Stimulated activated CD4-positive, alpha-beta T cell treated with anti-CD3 and anti-CD28 coated beads, Interleukin-12 subunit alpha, Interleukin-12 subunit beta, amount 100 ng/mL, for 4 hours (primary cell): ENCODE measurements at places on chromosomes 4 and X.

GRCh38 chrX:68685685-68686084 is 38.2 kb downstream of the STARD8 start:
- no peak for DNase-seq

DNA sequence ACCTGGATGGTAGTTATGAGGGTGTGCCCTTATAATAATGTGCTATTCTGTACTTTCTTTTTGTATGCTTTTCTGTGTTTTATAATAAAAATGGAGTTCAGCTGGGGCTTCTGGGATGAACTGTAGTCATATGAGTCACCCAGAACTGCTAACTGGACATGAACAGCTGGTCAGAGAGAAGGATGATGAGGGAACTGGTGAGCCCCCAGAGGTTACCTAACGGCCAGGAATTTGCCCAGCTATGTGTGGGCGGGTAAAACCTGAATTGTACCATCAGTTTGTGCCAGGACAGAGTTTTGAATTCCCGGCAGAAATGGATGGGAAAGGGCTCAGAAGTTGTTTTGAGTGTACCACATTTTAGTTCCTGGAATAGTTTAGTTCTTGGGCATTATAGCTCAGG is 138.0 kb upstream of the USP9X start:
- no peak for DNase-seq

DNA sequence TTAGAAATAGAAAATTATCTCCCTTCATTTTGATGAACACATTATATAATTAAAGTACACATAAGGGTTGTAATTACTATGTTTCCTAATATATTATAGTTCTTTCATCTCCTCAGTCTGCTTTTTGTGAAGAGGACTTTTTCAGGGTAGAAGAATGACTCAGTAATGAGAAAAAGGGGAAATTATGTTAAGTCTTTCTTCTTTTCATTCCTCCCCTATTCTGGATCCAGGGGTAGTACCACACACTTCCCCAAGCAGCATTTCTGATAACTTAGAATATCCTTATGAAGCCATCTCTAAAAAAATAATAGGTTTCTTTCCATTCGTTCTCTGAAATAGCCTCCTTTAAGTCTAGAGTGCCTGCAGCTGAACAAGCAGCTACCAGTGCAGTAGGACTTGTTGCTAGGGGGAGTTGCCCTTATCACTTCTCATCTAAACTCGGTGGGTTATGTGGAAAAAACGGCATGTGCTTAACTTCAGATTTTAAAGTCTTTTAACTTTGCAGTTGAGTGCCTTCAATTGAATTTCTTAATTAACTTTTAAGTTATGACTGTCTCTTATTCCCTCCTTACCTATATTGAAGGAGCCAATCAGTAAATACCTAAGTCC is 184.8 kb downstream of the ARHGAP24 start:
- no peak for DNase-seq

- no peak for DNase-seq
Observed at GRCh38 chr4:18691431-18692200, 670.1 kb upstream of the LCORL start.

DNA sequence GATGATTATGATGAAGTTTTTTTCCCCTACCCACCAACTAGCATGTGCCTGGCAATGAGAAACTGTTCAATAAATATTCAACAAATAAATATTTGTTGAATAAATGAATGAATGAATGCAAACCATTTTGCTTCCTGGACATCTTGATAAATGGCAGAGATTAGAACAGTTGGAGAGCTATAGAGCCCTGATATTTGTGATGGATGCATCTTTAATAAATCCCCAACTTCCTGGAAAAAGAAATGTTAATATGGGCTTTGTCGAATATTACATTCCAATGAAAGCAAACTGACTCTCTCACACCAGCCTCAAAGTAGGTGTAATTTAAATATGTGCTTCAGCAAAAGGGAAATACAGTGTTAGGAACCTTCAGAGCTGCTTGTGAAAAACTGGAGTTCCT is 419.7 kb downstream of the MID1IP1 start:
- no peak for DNase-seq

DNA sequence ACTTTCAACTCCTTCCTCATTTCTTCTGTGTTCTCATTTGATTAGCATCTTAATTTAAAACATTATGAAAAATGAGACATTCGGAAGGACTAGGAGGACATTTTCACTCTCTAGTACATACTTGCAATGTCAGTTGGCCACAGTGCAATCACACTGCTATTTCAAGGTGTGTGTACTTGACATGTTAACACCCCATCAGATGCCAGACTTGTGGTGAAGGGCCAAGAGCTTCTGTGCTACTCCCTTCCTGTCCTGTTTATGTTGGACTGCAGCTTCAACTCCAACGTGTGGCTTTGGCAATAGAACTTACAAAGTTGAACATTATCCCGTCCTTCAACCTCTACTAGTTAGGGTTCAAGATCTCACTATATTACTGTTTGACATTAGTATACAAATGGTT is 221.0 kb downstream of the PALLD start:
- DNase-seq, result no peak

- DNase-seq, result no peak
Observed at GRCh38 chrX:135581496-135581895, 61.0 kb downstream of the INTS6L start.

DNA sequence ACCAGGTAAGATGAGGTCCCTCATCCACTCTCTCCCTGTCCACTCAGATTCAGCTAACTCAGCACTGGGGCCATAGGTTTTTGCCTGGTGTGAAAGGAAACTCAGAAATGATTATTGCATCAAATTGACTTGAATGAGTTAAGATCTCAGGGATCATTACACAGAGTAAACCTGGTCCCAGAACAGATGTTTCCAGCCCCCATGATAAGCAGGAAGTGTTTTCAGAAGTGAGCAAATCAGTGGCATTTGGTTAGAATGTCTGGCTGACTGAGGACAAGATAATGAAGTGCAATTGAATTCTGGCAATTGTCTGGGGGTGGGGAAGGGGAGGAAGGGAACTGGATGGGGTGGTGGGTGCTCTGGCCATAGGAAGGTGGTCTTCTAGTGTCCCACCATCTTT is 108.0 kb downstream of the CHIC2 start:
- no peak for DNase-seq

GRCh38 chr4:66048861-66049260 is 378.6 kb upstream of the EPHA5 start:
- no peak for DNase-seq
